ENCODE measurements at places on chromosomes 12 and 14.

- no peak for DNase-seq
Observed at GRCh38 chr12:89347325-89347829, 4.9 kb downstream of the DUSP6 start.

DNA sequence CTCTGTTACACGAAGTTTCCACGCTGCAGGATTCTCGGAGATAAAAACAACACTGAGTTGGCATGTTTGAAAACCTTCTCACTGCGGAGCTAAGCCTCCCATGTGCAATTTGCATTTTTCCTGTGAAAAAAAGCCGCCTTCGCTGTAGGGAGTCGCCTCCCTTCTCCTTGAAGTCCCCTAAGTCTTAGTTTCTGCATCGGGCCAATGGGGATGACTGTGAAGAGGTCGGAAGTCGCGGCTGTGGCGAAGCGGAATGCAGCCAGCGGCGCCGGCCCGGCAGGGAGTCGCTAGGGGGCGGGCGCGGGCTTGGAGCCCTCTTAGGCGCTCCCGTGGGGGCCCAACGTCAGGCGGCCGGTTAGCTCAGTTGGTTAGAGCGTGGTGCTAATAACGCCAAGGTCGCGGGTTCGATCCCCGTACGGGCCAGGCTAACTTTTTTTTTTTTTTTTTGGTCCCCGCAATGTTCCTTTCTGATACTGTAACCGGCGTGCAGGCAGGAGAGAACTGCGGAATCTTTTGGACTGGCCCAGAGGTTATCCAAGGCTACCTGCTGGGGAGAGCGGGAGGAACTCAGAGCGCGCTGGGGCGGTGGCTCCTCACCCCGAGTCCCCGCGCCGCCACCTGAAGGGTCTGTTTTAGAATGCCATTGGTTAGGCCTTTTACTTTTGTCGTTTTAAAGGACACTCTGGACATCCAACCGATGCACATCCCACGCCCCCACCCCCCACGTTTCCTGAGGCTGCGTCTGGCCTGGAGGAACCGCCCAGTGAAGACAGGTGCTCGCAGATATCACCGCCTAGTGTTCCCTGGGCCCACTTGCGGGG lies 2.6 kb upstream of the ZNF839 start:
- DNase-seq, result peak; percentile 77

- no peak for DNase-seq
Observed at GRCh38 chr14:66910311-66910840, 278.9 kb upstream of the GARIN2 start.

GRCh38 chr12:98453070-98453469 lies 62.3 kb upstream of the TMPO start:
- no peak for DNase-seq

GRCh38 chr12:24185782-24186181 lies 236.3 kb upstream of the SOX5 start:
- DNase-seq, result no peak

GRCh38 chr12:10196210-10196609 lies 16.5 kb upstream of the GABARAPL1 start:
- no peak for DNase-seq

GRCh38 chr14:95313707-95314106 lies 6.0 kb downstream of the CLMN start:
- peak; percentile 50 for DNase-seq

- no peak for DNase-seq
Observed at GRCh38 chr12:4091016-4091743, 182.4 kb upstream of the CCND2 start.

Measured in HS-5 (cell line).